ENCODE measurements at places on chromosomes 12 and 14.
A peak's percentile ranks its signal among the peaks of the same experiment; 100 is the strongest.

GRCh38 chr14:92646952-92647796 is 101.3 kb downstream of the LGMN start:
- DNase-seq: no peak

- DNase-seq: no peak
Observed at GRCh38 chr12:46920499-46920898, 94.7 kb upstream of the SLC38A4 start.

GRCh38 chr14:81095539-81095938 is 125.2 kb downstream of the GTF2A1 start:
- no peak for DNase-seq

GRCh38 chr14:92926180-92926845 is 3.4 kb downstream of the CHGA start:
- DNase-seq: no peak

- DNase-seq: no peak
Observed at GRCh38 chr12:15693228-15693911, 95.8 kb downstream of the EPS8 start.

DNA sequence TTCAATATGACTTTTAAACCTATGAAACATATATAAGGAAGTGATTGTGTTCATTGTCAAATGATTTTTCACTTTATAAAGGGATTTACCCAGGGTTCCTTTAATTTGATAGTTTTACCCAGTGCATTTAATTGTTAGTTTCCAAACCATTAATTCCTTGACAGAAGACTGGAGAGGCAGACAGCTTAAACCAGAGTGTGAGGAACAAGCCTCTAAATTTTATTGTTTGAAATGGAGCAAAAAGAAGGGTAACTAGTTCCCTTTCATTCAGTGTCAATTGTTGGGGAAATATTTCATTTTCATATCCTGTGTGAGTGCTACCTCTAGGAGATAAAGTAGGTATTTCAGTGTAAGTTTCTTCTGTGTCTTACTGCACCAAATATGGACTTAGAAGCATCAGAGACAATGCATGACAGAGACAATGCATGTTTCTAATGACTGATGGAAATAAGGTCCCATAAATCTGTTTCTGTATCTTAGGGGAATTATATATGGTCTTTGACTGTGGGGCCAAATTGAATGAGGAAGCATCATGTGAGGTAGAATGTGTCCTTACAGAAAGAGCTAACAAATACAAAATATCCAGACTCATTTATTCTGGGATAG is 120.5 kb downstream of the TMTC2 start:
- no peak for DNase-seq

- DNase-seq: peak; percentile 36
Observed at GRCh38 chr12:104740668-104741067, 217.4 kb downstream of the SLC41A2 start.

DNA sequence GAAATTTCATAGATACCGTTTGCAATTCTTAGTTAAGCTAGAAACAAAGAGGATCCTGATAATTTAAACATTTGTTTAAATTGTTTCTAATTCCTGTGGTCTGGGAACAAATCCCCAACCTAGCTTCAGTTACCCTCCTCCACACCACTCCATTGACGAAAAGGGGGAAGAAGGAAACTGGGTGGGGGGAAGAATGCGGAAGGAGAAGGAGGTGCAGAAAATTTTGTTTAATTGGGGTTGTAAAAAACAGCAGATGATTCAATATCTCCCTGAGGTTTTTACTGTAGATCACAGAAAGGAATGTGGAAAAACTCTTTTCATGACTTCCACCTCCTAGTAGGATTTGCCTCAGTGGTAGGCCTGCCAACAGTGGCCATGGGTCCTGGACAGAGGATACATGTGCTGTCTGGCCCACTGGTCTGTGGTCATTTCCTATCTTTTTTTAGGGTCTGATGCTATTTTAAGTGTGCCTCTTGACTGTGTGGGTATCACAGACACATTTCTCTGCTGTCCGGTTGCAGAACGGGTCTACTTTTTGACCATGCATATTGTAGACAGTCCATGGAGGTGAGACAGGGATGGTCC is 122.9 kb upstream of the PCED1B start:
- DNase-seq: no peak

DNA sequence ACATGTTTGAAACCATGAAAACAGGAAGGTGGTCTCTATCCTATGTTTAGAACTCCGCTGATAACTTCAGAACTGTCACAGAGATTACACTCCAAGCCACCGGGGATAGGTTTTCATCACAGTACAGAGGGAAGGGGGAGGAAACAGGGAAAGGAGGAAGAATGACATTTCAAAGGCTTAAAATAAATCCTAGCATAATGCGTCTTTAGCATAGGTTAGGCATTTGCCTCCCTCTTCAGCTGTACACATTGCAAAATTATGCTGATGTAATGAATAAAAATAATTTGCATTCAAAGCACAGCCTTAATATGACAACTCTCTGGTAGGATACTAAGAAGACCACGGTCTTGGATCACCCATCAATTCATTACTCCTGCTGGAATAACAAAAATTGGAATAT is 54.3 kb upstream of the PYGL start:
- no peak for DNase-seq

- no peak for DNase-seq
Observed at GRCh38 chr12:51915003-51915625, 7.8 kb downstream of the ACVRL1 start.

DNA sequence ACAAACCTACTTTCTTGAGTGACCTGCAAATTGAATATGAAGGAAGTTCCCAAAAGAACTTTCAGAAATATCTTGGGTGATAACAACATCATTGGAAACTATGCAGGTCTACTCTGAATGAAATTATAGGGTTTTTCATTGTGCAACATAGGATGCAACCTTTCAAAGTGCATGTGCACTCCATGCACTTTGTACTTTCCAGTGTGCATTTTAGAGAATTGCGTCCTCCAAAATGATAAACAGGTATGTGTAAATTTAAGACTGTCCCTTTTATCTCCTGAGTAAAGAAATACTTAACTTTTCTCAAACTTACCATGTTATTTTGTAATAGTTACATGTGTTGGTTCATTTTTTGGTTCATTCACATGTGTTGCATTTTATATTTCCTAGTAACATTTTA is 13.2 kb downstream of the SRSF5 start:
- no peak for DNase-seq

DNA sequence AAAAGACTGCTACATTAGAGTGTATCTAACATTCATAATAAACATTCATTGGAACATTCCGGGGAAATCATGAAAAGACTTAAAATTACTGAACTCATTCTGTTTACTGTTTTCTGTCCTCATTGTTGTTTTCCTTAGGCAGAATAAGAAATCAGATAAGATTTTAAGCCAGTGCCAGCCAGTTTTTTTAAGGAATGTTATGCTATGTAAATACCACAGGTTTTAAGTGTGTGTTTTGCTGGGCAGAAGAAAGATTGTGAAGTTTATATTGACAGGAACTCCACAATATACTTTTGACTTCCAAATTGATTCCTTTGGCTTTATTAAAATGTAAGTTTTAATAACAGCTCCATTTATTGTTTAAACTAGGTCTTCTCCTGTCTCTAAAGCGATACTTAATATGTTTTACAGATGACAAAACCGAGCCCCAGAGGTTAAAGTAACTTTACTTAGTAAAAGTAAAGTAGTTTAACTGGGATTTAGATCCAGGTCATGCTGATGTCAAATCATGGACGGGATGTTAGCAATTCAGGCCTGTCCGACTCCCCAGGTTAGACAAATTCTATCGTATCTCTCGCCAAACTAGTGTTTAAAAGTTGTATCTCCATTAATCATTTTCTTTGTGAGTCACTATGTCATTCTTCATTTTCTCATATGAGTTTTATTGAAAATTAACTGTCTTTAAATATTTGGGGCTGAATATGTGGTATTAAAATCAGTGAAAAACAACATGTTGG is 1.7 kb downstream of the LARP4 start:
- DNase-seq: no peak

DNA sequence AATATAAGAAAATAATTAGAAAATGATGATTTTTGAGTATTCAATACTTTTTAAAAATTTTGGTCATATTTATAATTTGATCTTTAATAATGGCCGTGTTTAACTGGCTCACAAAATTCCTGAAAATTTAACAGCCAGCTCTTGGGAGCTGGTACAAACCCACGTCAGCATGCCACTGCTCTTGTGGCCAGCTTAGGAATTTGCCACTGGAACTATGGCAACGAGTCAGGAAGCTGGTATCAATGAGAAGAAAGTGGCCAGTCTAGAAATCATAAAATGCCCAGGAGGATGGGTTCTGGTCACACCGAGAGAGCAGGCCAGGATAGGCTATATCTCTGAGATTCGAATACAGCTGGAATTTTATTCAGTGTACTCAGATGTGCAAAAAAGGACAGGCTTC is 72.2 kb upstream of the PLEKHG3 start:
- no peak for DNase-seq

DNA sequence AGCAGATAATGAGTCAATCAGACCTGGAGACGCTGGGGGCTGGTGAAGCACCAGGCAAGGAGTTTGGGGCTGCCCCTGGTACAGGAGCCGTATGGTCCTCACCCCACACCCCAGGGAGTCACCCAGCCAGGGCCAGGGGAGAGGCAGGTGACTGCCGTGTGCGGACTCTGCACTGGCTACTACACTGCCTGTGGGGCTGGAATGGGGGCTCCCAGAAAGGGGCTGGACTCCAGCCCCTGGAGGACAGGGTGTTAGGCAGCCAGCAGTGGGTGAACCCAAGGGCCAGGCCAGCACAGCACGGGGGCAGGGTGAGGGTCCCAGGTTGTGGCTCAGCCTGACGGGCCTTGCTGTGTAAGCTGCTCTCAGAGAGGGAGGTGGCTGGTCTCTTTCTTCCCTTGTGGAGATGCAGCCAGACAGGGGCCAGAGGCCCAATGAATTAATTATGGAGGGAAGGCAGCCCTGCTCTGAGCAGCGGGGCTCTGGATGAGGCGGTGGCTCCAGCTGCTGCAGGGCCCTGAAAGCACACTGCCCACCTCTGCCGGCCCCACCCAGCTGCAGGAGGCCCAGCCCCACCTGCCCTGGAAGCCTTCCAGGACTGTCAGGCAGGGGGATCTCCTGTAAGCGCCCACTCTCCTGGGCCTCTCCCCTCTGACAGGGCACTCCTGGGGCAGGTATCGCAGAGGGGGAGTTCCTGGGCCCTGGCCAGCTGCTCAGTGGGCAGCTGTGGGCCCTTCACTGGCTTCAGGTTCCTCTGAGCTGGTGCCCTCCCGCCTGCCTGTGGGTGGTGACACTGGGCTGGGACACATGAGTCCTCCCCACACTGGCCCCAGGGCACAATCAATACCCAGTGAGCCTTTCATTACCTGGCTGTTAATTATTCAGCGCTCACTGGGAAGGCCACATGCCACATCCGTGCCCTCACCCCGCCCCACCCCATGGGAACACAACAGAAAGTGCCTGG is 142.5 kb upstream of the C14orf180 start:
- no peak for DNase-seq

- no peak for DNase-seq
Observed at GRCh38 chr14:104984056-104984894, 1.3 kb upstream of the CLBA1 start.

DNA sequence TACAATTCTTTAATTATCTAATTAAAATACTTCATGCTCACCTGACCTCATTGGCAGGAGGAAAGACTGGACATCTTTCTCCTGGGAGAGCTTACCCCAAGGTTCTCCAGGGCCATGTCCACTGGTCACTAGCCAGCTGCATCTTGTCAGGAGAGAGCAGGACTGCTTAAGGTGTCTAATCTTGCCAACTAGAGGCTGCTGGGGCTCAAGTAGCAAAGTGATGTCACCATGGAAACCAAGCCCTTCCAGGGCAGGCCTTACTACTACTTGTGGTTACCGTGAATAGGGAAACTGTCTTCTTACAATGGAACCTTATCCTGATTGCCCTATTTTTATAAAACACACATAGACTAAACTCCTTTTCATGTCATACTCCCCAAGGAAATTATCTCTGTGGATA is 376.4 kb downstream of the SNAPC1 start:
- DNase-seq: no peak

DNA sequence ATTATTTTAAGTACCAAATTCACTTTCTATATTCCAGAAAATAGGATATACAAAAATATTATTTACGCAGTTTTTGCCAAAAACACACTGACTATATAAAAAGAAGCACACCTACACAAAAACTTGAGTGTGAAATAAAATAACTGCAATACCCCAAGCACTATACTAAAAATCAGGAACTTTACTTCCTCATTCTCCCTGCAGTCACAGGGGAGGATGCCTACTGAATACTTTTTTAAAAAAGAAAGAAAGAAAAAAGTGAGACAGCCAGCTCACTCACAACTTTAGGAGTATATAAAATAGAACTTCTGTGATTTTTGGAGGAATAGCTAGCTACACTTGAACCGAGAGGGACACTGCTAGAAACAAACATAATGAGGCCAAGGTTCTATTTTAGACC is 12.2 kb downstream of the RPS6KA5 start:
- no peak for DNase-seq
